ENCODE measurements at places on chromosomes 1 and 21. TPM values are rescaled to one million over a fixed set of nuclear protein-coding genes. Genes with fewer than 3 reads are reported as not detected.

The MFAP2 gene
- total RNA-seq, result 21.7 TPM

GRCh38 chr1:3135744-3136455 is 66.9 kb downstream of the PRDM16 start:
- H3K27me3 ChIP-seq, result peaks cover 10% of the 10 kb centered on the region
- peaks cover 18% of the 10 kb centered on the region for H3K4me1 ChIP-seq
- no peak overlapping the region for H3K4me3 ChIP-seq
- no peaks in the 10 kb centered on the region for H3K36me3 ChIP-seq
- no peak overlapping the region for H3K27ac ChIP-seq

GRCh38 chr1:64173336-64173940 is 30.0 kb upstream of the UBE2U start:
- no peak for DNase-seq
- peaks cover 10% of the 10 kb centered on the region for H3K4me1 ChIP-seq
- no peak overlapping the region for H3K27ac ChIP-seq
- no peaks in the 10 kb centered on the region for H3K27me3 ChIP-seq
- H3K4me3 ChIP-seq, result no peak overlapping the region
- peaks cover 7% of the 10 kb centered on the region for H3K36me3 ChIP-seq

GRCh38 chr1:20726118-20726911 is 6.2 kb downstream of the SH2D5 start:
- peaks cover 15% of the 10 kb centered on the region for H3K4me1 ChIP-seq
- DNase-seq, result no peak
- H3K27ac ChIP-seq, result no peak overlapping the region
- H3K27me3 ChIP-seq, result peaks cover 30% of the 10 kb centered on the region

DNA sequence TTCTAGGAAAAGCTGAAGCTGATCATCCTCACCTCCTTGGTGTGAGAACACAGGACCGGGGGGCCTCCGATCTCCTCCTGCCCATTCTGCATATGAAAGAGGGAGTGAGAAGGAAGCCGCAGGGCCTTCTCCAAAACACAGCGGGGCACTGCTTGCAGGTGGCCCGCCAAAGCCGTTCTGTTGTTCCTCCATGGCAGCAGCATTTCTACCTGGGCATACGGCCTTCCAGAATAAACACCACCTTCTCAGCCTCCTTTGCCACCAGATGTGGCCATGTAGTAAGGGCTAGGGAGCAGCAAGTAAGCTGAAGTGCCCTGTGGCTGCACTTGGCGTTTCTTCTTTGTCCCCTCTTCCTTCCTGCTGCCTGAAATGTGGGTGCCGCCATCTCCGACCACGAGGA is 214.9 kb downstream of the TOMM20 start:
- H3K36me3 ChIP-seq, result no peaks in the 10 kb centered on the region
- H3K4me3 ChIP-seq, result no peak overlapping the region
- H3K4me1 ChIP-seq, result peaks cover 58% of the 10 kb centered on the region
- no peaks in the 10 kb centered on the region for H3K27me3 ChIP-seq
- H3K27ac ChIP-seq, result peak overlapping the region; percentile 81
- DNase-seq, result no peak

All from esophagus muscularis mucosa (tissue), 4 donors.